ENCODE measurements at places on chromosomes 2 and 18. TPM values are rescaled to one million over a fixed set of nuclear protein-coding genes. Genes with fewer than 3 reads are reported as not detected.

Gene CHST10
- 13.5 TPM for total RNA-seq

GRCh38 chr2:45224321-45224992 is 215.2 kb upstream of the SIX2 start:
- DNase-seq = no peak

Gene ALKAL2
- 38.9 TPM for total RNA-seq

- DNase-seq = no peak
These were observed 258.0 kb upstream of the NRP2 start for GRCh38 chr2:205424326-205424725.

DNA sequence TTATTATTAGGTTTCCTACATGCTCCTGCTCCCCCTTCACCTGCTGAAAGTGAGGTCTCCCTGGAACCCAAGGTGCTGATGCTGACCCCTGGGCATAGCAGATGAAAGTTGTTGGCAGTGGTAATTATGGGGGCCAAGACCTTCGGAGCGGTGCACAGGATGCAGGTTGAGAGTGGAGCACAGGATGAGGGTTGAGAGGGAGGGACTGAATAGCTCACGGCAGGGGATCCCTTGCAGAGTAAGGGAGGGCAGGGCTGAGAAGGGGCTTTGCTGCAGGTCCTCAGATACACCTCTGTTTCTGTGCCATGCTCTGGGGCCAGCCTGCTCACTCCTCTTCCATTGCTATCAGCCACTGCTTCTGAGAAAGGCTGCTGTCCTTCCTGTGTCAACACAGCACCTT is 163.3 kb downstream of the FHOD3 start:
- DNase-seq = no peak

Gene IL36A
- not detected for total RNA-seq

Gene COLEC11
- 6.7 TPM for total RNA-seq

Gene ATP8B1
- total RNA-seq = 8.0 TPM

Gene TCF7L1
- total RNA-seq = 3.7 TPM

- DNase-seq = no peak
These were observed 225.6 kb downstream of the CMPK2 start for GRCh38 chr2:6639929-6640620.

- DNase-seq = no peak
These were observed 79.1 kb downstream of the MCFD2 start for GRCh38 chr2:46836295-46837111.

Gene CD8B
- not detected for total RNA-seq

Gene SCYGR4
- not detected for total RNA-seq

DNA sequence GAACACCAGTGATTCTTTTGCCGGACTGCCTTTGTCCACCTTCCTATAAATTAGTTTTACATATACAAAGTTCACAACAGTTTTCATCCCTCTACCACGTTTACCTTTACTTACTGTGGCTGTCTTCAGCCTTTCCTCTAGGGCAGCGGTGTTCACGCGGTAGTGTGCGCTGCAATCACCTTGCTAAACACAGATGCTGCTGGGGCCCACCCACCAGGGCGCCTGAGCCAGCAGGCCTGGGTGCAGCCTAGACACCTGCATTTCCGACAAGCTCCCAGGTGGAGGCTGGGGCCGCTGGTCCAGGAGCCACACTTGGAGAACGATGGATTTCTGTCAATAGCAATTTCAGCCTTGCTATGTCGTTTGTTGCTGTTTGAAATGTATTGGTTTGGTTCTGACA is 83.1 kb downstream of the NDUFA10 start:
- DNase-seq = no peak

- no peak for DNase-seq
These were observed 335 bp downstream of the ERFE start for GRCh38 chr2:238159071-238159539.

DNA sequence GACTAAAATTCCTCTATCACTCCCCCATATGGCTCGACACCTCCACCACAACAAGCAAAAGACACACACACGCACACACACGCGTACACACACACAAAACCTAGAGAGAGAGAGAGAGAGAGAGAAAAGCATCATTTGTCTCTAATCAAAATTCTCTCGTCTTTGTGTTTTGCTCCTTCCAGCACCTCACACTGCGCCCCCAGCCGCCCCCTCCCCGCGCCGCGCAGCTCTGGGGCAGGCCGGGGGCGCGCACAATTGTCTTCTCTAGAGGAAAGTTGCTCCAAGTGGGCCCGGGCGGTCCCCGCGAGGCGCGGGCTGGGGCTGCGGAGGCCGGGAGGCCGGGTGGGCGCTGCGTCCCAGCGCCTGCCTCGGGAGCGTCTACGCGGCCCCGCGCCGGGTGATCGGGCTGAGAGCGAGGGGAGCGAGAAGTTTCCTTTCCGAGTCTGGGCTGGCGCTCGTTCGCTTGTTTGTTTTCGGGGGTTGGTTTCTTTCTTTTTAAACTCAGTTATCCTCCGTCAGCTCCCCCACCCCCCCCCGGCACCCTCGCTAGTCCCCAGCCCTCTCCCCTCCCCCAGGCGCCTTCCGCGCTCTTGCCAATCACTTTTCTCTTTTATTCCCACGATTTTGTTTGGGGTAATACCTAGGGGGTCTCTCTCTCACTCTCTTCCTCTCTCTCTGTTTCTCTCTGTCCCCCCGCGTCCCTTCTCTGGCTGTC is 4.1 kb downstream of the ZEB2 start:
- peak; percentile 53 for DNase-seq
